ENCODE measurements at places on chromosomes 4 and X. TPM values are rescaled to one million over a fixed set of nuclear protein-coding genes. Genes with fewer than 3 reads are reported as not detected.

DNA sequence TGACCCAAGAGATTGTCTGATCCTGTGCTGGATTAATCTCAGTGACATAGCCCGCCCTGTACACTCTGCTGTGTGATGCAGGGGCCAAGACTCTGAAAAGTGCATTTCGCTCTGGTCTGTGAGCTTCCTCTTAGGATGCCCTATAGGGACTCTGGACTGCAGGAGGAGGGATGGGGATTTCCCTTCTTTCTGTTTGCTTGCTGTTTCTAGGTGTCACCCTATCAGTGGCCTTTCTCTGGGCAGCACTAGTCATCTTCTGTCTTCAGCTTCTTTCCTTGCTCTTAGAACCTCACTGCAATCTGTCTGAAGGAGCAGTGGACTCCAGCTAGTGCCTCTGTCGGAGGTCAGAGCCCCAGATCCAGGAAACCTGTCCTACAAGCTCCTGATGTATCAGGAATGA lies 34.5 kb upstream of the SCRG1 start:
- no peak for DNase-seq
- H3K36me3 ChIP-seq: no peaks in the 10 kb centered on the region
- no peak overlapping the region for H3K4me3 ChIP-seq
- H3K27me3 ChIP-seq: no peaks in the 10 kb centered on the region

- H3K4me3 ChIP-seq: no peak overlapping the region
- no peaks in the 10 kb centered on the region for H3K27me3 ChIP-seq
- H3K27ac ChIP-seq: no peak overlapping the region
- DNase-seq: no peak
- H3K4me1 ChIP-seq: no peaks in the 10 kb centered on the region
Observed at GRCh38 chr4:57023104-57023503, 44.4 kb downstream of the POLR2B start.

DNA sequence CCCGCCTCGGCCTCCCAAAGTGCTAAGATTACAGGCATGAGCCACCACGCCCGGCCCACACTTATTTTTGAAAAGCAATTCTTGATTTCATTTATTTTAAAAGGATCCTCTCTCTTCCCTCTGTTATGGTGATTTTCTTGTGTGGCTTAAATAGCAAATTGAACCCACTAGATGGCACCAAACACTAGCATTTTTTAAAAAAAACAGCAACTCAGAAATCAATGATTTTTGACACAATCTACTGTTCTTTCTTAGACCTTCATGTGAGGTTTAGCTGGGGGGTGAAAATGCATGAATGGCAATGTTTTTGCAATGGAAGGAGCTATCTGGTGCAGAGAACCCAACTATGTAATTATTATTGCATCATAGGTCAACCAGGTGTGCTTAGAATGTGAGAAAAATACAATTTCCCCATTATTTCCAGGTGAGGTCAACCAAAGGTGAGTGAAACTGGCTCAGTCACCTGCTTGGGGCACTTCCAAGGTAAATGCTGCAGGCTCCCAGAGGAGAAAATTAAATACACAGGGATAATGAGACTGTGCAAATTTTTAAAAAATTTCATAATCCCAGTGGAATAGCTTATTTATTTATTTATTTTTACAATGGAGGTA lies 226.7 kb upstream of the PRKX start:
- peak; percentile 30 for DNase-seq
- no peak overlapping the region for H3K4me3 ChIP-seq
- H3K4me1 ChIP-seq: no peaks in the 10 kb centered on the region
- H3K27ac ChIP-seq: no peak overlapping the region
- H3K27me3 ChIP-seq: no peaks in the 10 kb centered on the region
- no peaks in the 10 kb centered on the region for H3K36me3 ChIP-seq

- peak overlapping the region; percentile 88 for H3K27ac ChIP-seq
- H3K4me1 ChIP-seq: peaks cover 69% of the 10 kb centered on the region
- no peaks in the 10 kb centered on the region for H3K27me3 ChIP-seq
Observed at GRCh38 chrX:154348646-154349358, 25.6 kb downstream of the FLNA start.

GRCh38 chr4:22730021-22730420 lies 37.3 kb downstream of the GBA3 start:
- H3K4me1 ChIP-seq: no peaks in the 10 kb centered on the region
- no peaks in the 10 kb centered on the region for H3K27me3 ChIP-seq
- no peak overlapping the region for H3K4me3 ChIP-seq
- no peak for DNase-seq

GRCh38 chr4:56245547-56246232 lies 141.6 kb downstream of the AASDH start:
- H3K27ac ChIP-seq: no peak overlapping the region
- no peak overlapping the region for H3K4me3 ChIP-seq
- no peaks in the 10 kb centered on the region for H3K27me3 ChIP-seq

DNA sequence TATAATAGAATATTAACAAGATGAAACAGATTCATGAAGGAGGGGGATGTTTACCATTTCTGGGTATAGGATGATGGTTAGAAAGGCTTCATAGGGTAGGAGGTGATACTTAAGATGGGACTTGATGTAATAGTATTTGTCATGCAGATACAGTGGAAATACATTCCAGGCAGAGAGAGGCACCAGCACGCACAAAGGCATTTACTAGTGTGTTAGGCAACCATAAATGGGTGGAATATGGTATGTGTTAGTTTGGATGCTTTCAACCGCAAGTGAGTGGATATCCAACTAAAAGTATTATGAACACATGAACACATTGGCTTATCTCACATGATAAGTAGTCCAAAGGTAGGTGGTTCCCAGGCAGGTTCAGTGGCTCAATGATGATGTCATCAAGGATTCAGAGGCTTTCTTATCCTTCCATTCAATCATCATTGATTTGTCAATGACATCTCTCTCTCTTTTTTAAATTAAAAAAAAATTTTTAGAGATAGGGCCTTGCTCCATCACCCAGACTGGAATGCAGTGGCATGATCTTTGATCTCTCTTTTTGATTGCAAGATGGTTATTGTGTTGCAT lies 12.7 kb upstream of the STARD8 start:
- no peaks in the 10 kb centered on the region for H3K27me3 ChIP-seq
- no peak overlapping the region for H3K27ac ChIP-seq
- H3K4me3 ChIP-seq: no peak overlapping the region
- no peaks in the 10 kb centered on the region for H3K4me1 ChIP-seq

DNA sequence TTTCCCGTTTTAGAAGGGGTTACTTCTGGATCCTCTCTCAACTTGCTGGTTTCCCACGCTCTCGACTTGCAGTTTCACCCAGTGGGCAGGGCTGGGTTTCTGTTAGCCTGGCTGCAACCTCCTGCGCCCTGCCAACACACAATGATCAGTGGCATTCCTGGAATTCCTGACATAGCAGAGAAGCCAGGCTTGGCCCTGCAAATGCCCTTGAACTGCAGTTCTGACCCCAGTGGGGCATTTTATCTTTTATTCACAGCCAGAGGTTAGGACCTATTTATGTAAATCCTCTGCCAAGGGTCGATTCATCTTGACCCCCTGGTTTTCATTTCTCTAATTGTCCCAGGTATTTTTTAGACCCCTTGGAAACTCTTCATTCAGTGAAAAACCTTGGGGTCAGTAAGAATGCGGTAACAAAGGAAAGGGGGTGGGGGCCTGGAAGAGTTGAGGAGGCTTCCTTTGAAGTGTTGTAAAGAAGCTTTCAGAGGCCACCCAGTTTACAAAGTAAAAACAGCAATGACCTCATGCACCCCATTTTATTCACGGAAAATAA lies 217.6 kb downstream of the ZNF674 start:
- H3K4me1 ChIP-seq: no peaks in the 10 kb centered on the region
- no peaks in the 10 kb centered on the region for H3K27me3 ChIP-seq

GRCh38 chr4:102246416-102246815 lies 98.9 kb downstream of the SLC39A8 start:
- H3K4me1 ChIP-seq: no peaks in the 10 kb centered on the region
- no peaks in the 10 kb centered on the region for H3K27me3 ChIP-seq
- no peak overlapping the region for H3K4me3 ChIP-seq
- no peak overlapping the region for H3K27ac ChIP-seq

DNA sequence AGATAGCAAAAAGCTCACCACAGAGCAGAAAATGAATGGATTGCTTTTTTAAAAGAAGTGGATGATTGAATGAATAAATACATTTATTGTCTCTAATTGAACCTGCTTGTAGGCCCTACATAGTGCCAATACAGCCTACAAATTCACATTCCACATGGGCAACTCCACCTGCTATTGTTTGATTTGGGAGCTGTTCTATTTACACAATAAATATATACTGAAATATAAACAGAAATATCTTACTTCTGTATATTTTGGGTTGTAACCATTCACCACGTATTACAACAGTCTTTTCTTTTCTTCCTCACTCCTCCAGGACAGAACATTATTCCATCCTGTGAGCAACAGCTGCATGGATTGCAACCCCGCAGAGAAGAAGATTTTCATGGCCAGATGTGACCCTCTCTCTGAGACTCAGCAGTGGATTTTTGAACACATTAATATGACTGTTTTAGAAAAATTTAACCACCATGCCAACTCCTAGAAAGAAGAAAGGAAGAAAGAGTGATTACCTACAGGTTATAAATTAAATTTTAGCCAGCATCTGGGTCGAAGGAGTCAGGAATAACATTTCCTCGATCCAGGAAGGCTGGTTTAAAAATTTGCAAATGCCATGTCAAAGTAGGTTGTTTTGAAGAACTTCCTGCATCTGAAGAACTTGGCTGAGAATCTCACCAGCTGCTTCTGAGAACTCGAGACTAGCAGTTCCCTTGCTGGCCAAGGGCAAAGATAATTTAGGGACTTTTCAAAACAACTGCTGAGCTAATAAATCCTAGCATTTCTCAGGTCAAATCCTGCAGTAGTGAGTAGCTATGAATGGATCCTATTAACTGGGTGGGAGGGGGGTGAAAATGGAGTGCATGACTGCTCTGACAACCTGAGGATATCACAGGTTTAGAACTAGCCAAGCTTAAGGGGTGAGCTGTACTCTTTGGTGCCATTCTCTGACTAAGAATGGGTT lies 128.7 kb upstream of the GALNT7 start:
- H3K27me3 ChIP-seq: no peaks in the 10 kb centered on the region
- no peak for DNase-seq
- no peaks in the 10 kb centered on the region for H3K4me1 ChIP-seq
- no peak overlapping the region for H3K4me3 ChIP-seq

DNA sequence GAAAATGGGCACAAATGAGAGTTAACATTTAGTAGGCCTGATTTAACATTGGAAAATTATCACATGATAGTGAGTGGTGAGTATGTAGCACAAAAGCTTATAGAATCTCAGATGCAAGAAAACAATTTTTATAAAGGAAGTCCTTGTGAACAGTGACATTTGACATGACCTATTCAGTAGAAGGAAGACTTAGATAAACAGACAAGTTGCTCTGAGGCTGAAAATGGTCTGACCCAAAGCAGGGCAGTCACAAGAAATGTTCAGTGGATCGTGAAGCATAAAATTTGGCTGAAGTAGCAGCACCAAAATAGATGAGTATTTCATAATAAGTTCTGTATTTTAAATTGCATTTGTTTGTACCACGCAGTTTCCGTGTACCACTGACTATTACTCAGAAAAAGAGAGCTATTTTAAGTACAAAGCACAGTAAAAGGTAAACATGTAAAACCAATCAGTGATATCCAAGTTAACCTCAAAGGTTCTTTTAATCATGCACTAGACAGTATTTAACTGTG lies 605.7 kb upstream of the PABPC4L start:
- no peaks in the 10 kb centered on the region for H3K4me1 ChIP-seq
- no peak overlapping the region for H3K27ac ChIP-seq
- no peaks in the 10 kb centered on the region for H3K36me3 ChIP-seq
- no peak for DNase-seq
- no peak overlapping the region for H3K4me3 ChIP-seq
- no peaks in the 10 kb centered on the region for H3K27me3 ChIP-seq

DNA sequence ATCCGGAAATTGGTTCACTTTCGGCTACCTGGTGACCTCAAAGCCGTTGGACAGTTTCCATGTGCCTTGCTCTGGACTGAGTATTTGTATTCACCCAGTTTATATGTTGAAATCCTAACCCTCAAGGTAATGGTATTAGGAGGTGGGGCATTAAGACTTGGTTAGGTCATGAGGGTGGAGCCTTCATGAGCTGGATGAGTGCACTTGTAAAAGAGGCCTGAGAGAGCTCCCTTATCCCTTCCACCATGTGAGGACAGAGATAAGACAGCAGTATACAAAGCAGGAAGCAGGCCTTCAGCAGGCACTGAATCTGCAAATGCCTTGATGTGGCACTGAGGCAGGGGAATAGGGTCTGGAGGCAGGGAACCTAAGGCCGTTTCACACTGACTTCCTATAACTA lies 5.3 kb upstream of the OPHN1 start:
- H3K27ac ChIP-seq: no peak overlapping the region
- H3K27me3 ChIP-seq: peaks cover 14% of the 10 kb centered on the region
- no peaks in the 10 kb centered on the region for H3K36me3 ChIP-seq
- peaks cover 13% of the 10 kb centered on the region for H3K4me1 ChIP-seq
- no peak overlapping the region for H3K4me3 ChIP-seq
- DNase-seq: no peak

DNA sequence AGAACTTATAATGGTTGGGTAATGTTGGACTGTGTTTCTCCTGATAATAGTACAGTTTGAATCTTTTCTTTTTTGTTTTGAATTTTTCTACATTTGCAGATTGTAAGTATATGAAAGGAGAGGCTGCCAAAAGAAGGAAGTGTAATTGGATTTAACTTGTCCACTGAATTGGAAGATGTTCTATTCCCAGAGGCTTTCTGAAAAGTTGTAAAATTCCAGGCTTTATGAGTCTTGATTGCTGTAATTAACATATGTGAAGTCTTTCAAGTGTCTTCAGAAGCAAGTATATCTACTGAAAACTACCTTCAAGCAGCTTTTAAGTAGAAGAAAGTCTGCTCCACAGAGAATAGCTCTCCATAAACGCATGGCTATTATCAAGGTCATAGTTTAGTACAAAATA lies 2456.4 kb downstream of the PCDH7 start:
- H3K4me1 ChIP-seq: no peaks in the 10 kb centered on the region
- H3K36me3 ChIP-seq: no peaks in the 10 kb centered on the region
- no peaks in the 10 kb centered on the region for H3K27me3 ChIP-seq

GRCh38 chr4:56261027-56261426 lies 126.3 kb downstream of the AASDH start:
- no peaks in the 10 kb centered on the region for H3K27me3 ChIP-seq
- peaks cover 4% of the 10 kb centered on the region for H3K4me1 ChIP-seq
- H3K27ac ChIP-seq: no peak overlapping the region
- DNase-seq: peak; percentile 38
- H3K36me3 ChIP-seq: no peaks in the 10 kb centered on the region

GRCh38 chr4:145709843-145710242 lies 29.9 kb downstream of the C4orf51 start:
- H3K36me3 ChIP-seq: no peaks in the 10 kb centered on the region
- no peak overlapping the region for H3K4me3 ChIP-seq
- H3K27ac ChIP-seq: no peak overlapping the region
- H3K27me3 ChIP-seq: no peaks in the 10 kb centered on the region
- no peak for DNase-seq

The MAOA gene
- total RNA-seq: not detected

The MAGEB1 gene
- total RNA-seq: not detected

The ZFYVE28 gene
- 107 TPM for total RNA-seq

The TMEM271 gene
- total RNA-seq: not detected

The SLC2A9 gene
- 1.5 TPM for total RNA-seq

The GPR78 gene
- not detected for total RNA-seq

The MAGEA1 gene
- total RNA-seq: not detected

The FBXW7 gene
- total RNA-seq: 175 TPM

The PRR27 gene
- not detected for total RNA-seq

The SPIN4 gene
- 11.0 TPM for total RNA-seq

The SSX2 gene
- total RNA-seq: not detected

The ZNF141 gene
- total RNA-seq: 23.6 TPM

The PABPC1L2A gene
- total RNA-seq: not detected

The PRDM8 gene
- total RNA-seq: 6.0 TPM
